NCI-H1092 (cell line): ENCODE measurements at places on chromosomes 2 and 18.

DNA sequence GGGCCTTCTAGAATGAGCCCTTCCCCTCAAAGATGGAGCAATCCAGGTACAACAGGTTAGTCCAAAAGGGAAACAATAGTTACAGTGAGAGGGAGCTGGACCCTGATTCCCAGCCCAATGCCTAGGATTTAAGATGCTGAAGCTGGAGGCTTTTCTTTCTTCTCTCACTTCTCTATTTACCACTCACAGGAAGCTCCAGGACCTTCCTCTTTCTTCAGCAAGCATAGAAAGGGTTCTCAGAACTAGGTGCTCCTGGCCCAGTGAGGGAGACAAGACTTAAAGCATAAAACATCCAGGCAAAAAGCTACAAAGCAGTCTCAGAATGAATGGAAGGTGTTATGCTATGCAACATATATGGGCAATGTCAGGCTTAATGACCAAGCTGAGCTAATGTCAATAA lies 279.0 kb downstream of the SRBD1 start:
- no peak for DNase-seq

- DNase-seq, result no peak
Measured at GRCh38 chr2:172109988-172110811, 7.5 kb upstream of the DLX2 start.

GRCh38 chr2:124836416-124836815 lies 811.3 kb downstream of the CNTNAP5 start:
- no peak for DNase-seq

DNA sequence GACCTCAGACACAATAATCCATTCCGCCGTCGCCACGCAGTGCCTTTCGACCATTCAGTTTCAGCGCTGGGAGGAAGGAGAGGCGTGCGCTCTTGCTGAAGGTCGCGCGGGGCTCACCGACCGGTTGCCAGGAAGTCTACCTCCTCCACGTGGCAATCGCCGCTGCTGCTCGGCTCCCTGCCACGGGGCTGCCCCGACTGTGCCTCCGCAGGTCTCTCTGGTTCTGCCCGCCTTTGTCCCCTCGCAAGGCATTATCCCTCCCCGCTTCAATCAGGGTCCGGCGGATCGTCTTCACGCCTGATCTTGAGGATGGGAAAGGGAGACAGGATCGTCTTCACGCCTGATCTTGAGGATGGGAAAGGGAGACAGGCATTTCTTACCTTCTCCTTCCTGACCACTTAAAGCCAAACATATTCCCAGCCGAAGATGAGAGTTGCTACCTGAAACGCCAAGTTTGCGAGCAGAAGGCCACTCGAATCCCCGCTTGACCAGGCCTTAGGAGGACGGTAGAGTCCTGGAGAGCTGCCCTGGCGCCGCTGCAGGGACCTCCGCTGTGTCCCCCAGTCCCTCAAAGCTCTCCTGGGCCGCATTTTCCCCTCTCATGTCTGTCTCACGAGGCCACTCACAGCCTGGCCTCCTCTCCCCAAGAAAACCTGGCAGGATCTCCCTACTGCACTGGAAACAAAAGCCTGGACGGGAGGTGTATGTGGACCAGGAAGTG lies 4.3 kb upstream of the GPR45 start:
- no peak for DNase-seq

DNA sequence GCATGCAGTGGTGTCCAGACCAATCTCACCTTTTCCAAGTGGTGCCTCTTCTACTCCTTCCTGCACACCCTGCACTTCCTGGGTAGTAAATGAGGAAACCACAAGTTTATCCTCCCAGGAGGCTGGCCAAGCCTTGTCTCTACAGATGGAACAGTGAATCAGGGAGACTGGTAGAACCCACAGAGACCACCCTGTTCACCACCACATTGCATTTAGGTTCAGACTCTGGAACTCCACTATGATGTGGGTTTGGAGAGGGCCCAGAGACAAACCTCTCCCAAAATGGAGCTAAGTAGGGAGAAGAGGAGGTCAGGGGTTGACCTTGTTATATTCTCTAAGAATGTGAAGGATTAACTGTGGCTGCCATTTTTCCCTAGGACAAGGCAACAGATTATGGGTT lies 102.8 kb upstream of the FZD7 start:
- DNase-seq, result no peak

DNA sequence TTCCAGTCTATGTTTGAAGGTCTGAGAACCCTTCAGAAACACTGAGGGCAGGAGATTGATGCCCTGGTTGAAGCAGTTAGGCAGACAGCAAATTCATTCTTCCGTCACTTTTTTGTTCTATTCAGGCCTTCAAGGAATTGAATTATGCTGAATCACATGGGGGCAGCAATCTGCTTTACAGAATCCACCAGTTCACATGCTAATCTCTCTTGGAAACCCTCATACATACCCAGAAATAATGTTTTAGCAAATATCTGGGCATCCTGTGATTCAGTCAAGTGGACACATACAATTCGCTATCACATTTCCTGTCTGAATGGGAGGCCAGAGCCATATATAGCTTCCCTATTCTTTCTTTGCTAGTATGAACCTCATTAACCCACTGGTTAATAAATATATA lies 301.4 kb upstream of the CNTNAP5 start:
- no peak for DNase-seq

DNA sequence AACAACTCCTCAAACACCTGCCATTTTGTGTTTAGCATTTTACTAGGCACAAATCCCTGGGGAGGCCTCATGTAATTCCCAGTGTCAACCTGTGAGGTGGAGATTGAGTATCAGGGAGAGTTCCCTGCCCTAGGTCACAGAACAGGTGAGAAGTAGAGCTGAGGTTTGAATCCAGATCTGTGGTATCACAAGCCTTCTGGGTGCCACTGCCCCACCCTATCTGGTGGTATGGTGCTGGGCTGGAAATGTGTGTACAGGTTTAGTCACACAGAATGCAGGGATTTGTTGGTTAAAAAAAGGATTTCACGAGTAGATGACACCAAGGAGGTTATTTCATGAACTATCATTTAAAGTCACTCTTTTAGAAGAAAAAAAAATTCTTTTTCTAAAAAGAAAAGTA lies 35.7 kb upstream of the PKDCC start:
- DNase-seq, result no peak

DNA sequence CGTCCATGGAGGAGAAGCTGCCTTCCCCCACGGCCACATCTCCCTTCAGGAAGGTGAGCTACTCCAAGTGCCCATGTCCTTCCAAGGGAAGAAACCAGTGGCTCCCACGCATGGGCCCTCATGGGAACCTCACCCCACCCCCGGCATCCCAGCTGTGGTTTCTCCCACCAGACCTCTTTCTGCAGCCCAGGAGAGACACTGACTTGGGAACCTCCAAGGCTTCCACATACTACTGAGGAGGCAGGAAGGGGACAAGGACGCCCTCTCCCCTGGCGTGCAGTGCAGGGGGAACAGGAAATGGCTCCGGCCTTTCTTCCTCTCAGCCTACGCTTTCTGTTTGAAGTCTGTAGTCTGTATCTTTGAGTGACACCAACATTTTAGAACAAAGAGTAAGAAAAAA lies 104.5 kb upstream of the EPC2 start:
- DNase-seq, result no peak

DNA sequence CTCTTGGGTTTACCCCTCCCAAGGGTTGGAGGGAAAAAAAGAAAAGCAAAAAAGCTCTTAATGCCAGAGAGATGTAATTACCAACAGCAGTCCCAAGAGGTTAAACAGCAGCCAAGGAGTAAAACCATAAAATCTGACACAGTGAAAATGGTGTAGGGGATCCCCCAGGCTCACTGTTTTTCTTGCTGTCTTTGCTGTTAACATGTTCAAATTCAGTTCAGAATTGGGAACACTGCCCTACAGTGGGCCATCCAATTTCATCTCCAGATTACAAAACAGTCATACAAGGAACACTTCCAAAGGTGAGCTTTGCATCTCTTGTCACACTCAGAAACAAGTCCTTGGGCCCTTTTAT lies 54.5 kb downstream of the PLEKHM3 start:
- no peak for DNase-seq

DNA sequence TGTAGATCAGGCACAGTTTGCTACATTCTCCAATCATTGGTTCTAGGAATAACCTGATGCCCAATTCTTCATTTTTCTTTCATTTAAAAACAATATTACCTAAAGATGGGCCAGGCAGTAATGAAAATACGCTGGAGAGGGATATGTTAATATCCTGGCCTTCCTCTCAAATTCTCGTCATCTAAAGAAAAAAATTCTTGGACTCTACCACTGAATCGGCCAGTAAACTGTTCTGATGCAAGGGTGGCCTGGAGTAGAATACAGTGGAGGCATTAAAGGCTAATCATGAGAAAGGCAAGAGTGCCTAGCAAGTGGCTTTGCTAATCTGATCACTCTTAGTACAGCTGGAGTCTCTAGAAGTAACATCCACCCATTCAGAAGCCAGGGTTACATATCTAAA lies 157.7 kb downstream of the ANTXR1 start:
- DNase-seq, result no peak

DNA sequence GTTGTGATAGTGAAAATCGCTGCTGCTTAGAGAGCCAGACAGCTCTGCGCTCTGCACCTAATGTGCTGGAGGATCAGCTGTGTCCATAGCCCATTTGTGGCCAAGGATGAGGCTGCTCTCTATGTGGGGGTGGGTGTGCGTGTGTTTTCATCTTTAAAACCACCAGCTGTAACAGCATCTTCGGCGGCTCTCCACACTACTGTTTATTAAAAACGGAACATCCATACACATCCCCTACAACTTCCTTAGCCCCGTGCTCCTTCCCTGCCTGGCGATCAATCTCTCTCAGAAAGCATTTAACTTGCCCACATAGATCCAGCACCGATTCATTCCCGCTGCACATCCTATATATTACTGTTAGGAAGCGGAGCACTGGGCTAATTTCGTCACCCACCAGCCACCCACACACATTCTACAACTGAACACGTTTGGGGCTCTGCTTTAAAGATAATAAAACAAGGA lies 1.6 kb downstream of the CELF4 start:
- no peak for DNase-seq

DNA sequence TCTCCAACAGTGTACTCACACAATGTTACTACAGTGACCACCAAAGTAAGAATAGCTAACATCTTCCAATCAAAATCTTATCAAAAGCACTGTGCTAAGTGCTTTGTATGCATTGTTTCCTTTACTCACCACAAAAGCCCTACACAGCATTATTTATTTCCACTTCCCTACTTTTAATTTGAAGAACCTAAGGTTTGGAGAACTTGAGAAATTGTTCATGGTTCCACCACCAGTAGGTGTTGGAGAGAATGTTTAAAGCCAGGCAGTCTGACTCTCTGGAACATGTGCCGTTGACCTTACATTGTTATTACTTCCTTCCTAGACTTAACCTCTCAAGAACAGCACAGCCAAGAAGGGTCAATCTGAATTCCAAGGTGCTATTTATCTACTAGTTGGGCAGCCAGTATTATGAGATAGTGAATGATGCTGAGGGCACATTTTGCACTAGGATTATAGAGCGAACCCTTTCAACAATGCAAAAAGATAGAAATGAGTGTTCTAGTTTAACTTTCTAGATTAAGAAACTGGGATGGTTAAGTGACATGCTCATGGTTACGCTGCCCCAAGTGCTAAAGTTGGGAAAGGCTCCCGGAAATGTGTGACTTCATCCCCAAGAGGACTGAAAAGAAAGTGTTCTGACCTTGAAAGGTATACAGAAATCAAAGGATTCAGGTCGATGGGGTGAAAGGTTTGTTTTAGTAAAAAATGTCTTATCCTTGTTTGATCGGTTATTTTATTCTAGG lies 55.2 kb upstream of the FAM136A start:
- DNase-seq, result no peak

DNA sequence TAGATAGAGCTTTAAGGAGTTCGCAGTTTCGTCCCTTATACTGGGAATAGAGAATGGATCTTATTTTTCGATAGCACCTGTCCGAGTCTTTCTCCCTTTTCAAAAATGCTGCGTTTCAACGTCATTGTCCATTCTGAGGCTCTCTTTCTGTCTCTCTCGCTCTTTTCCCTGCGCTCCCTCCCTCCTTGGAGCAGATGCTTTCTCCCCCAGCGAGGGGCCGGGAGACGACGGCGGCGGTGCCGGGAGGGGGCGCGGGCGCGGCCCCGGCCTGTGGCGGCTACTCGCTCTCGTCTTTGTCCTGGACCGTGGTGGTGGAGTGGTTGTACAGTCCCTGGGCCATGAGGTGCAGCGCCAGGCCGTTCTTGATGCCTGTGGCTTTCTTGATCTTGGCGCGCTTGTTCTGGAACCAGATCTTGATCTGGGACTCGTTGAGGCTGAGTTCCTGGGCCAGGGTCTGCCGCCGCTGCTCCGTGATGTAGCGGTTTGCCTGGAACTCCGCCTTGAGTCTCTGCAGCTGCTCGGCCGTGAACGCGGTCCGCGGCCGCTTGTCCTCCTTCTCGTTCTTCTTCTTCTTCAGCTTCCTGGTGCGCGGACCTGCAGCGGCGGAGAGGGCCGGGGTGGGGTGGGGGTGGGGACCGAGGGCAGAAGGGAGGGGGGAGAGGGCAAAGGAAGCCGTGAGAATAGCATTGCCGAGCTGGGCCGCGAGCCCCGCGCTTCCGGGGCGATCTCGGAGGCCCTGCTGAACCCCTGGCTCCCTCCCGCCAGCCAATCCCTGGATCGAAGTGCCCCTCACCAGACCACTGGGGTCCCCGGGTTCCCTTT lies 4.6 kb downstream of the EN1 start:
- no peak for DNase-seq

GRCh38 chr2:107719141-107719540 lies 107.6 kb upstream of the RGPD4 start:
- DNase-seq, result no peak

- DNase-seq, result no peak
Measured at GRCh38 chr2:109143214-109144187, 14.5 kb downstream of the SH3RF3 start.

DNA sequence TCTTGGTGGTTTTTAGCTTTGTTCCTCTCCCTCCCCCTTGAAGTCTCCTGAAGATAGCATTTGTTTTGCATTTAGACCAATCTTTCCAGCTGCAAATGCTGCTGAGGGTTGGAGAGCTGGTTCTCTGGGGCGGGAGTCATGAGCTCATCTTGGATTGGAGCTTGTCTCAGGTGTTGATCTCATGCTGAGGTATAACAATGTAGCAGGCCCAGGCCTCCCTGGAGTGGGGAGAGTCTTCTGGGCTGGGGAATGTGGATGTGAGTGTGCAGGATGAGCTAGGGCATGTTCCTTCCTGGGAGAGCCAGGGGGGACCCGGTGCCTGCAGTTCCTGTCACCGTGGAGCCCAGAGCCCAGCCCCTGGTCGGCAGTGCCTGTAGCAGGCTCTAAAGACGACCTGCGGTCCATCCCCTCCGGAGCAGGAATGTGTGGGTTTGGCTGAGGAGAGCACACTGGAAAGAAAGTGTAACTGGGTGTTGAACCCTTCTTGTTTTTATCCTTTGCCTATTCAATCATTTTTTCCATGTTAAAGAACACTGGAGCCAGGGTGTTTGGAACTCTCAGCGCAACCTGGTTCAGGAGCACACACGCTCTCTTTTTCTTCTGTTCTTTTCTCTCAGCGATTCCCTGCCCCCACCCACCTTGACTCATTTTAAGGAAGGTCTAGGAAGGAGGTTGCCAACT lies 2.7 kb downstream of the ZNF532 start:
- DNase-seq, result no peak

DNA sequence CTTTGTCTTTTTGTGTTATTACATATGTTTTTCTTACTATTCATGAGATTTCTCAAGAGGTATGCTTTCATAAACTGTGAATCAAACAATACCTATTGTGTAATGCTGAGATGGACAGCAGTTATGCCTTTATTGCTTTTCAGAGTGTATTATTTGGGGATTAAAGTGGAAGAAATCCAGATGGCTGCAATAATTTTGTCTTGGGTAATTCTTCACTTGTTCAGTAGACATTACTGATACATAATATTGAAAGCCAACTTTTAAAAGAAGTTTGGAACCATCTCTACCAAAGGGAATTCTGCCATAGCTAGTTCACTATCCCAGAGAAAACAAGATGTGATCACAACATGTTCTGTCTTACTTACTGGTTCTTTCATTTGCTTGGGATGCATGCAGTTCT lies 253.4 kb upstream of the ZSWIM2 start:
- no peak for DNase-seq
